ENCODE measurements at places on chromosomes 5 and 9.

- no peak for DNase-seq
These were observed 46.6 kb upstream of the OLFM1 start for GRCh38 chr9:135040892-135041291.

GRCh38 chr5:65037831-65038815 is 269.4 kb downstream of the CWC27 start:
- DNase-seq: no peak

DNA sequence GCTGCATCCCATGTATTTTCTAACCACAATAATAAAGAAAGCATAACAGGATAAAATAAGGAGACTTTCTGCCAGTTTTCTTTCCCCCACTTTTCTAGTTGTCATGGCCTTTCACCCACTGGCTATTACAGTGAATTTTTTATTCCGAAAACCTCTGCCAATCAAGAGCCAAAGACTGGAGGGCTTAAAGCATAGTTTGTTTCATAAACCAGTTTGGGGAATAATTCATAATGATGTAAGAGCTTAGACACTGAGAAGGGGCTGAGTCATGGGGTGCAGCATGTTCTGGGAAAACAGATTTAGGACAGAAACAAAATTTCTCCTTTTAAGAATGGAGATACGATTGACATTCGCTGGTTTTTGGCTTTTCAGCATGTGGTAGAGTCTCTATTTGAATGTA is 4.4 kb upstream of the GLIPR2 start:
- DNase-seq: no peak

- DNase-seq: no peak
These were observed 317.6 kb upstream of the TRPC7 start for GRCh38 chr5:136682986-136683385.

DNA sequence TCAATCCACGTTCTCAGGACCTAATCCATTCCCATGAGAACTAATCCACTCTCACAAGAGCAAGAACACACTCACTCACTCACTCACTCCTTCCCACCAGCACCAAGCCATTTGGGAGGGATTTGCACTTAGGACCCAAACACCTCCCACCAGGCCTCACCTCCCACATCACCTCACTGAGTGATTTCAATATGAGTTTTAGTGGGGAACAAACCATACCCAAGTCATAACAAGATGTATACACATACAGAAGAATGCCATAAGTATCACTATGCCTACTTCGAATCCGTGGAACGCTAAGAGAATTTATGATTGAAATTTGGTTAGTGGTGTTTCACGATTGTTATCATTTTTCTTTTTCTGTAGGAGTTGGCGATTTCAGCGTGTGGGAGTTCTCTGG is 29.3 kb upstream of the CTSL start:
- no peak for DNase-seq

DNA sequence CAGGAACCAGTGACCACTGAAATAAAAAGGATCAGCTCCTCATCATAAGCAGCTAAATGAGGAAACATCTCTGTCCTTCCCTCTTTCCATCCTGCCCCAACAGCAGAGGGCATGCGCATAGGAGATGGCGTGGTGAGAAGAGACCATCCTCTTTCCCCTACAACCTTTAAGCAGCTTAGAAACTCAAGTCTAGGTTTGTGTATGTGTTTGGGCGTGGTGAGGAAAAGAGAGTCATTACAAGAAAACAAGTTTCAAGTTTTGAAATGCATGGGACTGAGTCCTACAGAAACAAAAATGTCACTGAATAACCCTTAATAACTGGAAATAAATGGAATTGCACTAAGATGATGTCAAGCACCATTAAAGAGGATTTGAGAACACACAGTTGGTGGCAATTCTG is 96.4 kb upstream of the IL12B start:
- DNase-seq: no peak

- DNase-seq: no peak
These were observed 440.4 kb downstream of the DMRT2 start for GRCh38 chr9:1490341-1491232.

- DNase-seq: no peak
These were observed 458.6 kb downstream of the ZSWIM6 start for GRCh38 chr5:61790678-61791077.

GRCh38 chr5:2921651-2922050 is 170.2 kb upstream of the IRX2 start:
- DNase-seq: no peak

DNA sequence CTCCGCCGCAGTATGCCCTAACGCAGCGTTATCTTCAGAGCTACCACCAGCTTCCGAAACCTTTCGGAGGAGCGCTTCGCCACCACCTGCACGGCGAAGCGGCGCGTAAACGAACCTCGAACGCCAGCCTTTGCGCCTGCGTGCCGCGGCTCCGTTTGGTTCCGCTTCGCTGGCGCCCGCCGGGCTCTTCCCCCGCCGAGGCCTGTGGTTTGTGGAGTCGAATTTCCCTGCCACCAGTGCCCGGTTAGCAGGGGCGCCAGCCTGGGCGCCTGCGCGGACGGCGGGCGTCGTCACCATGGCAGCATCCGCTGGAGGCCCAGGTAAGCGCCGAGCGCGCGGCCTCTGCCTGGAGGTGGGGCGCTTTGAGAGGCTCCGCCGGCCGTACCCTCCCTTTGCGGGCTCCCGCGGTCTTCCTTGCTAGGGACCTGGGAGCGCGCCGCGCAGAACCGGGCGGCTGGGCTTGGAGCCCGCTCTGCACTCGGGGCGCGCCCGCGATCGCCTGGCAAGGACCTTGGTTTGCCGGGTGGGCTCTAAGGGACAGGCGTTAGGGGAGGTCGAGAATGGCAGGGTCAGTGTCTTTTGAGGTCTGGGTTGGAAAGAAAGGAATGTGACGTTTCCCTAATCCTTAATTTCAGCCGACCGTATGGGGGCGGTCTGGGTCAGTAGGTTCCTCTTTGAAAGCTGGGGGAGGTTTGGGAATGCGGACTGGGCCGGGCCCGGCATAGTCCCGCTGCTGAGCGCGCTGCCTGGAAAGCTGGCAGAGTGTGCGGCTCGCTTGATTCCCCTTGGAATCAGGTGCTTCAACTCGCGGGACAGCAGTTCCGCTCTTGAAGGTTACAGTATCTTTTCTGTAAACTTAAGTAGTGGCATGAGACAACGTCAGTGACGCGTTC is at the start of gene FAM151B:
Gene FAM151B (plus strand): TSS at position 272 of the 893 bp plus-strand sequence. CDS start 24 bp downstream, at position 296.
- peak; percentile 57 for DNase-seq

GRCh38 chr5:149381986-149382338 is 2.9 kb upstream of the IL17B start:
- DNase-seq: peak; percentile 67

DNA sequence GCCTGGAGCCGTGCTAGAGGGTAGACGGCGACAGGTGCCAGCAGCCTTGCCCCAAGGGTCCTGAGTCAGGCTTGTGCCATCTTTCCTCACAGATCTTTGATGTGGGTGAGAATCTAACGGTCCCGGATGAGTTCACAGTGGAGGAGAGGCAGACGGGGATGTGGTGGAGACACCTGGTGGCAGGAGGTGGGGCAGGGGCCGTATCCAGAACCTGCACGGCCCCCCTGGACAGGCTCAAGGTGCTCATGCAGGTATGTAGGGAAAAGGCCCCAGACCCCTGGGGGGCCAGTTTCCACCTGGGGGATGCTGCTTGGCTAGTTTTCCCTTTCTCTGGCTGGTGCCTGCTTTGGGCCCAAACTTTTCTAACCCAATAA is 24.0 kb downstream of the PTGES2 start:
- DNase-seq: peak; percentile 33

DNA sequence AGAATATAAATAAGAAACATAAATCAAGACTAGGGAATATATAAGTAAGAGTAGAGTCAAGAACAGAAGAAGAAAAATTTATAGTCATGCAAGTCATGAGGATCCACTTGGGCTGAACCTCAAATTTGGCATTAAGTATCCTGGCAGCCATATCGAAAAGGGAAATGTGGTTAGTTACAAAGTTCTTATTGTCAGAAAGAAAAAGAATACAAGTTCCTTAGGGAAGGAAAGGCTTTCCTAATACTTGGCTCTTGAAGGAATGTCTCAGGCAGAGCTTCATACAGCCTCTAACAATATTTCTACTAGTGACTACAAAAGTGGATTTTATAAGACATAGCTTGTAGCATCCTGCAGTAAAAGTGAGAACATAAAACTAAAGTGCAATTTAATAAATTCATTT is 45.4 kb downstream of the TMEM252 start:
- no peak for DNase-seq

DNA sequence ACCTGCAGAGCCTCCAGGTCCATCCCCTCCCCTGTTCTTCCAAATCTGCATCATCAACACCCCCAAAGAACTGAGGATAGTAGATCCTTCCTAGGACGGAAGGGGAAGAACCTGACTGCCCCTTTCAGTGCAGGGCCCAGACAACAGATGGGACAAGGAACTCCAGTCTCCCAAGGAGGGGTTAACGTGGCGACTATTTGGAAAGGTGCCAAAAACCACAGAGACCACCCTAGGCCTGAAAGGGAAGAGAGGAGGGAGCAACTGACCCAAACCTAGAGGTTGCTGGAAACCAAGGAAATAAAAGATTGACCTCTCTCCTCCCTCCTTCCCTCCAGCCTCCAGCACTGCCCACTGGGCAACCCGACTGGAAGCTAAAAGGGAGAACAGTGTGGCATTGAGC is 59.7 kb upstream of the NEURL1B start:
- no peak for DNase-seq

- no peak for DNase-seq
These were observed 109.0 kb downstream of the IRX1 start for GRCh38 chr5:3704661-3705060.

- no peak for DNase-seq
These were observed 186.6 kb upstream of the ADAMTS16 start for GRCh38 chr5:4953576-4953975.

GRCh38 chr5:178449163-178450070 is 140.8 kb downstream of the COL23A1 start:
- no peak for DNase-seq

DNA sequence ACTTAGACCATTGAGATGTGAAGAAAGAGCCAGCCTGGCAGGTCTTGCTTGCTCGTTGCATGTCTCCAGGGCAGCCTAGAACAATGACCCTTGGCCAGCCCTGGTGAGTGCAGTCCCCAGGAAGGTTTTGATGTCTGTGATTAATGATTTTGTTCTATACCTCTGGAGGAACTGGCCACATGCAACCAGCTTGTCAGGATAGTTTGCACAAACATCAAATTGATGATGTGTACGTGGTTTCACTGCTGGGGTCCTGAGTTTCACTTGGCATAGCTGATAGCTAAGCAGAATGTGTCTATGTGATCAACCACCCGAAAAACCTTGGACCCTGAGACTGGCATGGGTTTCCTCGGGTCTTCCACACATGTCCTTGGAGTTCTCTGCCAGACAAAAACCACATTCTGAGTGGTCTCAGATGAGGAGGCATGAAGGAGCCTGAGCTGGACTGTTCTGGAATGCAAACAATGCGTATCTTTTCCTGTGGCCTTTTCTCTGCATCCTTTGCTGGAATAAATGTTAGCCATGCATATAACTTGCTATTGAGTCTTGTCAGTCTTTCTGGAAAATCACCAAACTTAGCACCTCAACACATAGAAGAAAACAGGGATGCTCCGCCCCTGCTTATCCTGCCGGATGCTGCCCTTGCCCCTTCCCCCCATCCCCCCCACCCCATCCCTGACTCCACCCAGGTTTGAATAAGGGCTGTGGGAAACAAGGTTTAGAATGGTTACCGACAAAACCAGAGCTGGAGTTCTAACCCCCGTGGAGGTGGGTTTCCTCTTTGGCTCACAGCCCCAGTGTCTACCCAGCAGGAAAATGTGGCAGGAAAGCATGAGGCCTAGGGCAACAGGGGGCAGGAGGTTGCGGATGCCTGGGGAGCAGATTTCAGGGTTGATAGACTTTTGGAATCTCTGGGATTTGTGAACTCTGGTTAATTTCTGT is 50.1 kb upstream of the ANKRD33B start:
- no peak for DNase-seq

- DNase-seq: no peak
These were observed 25.6 kb upstream of the SPATA31D4 start for GRCh38 chr9:81902626-81903025.

- DNase-seq: no peak
These were observed 76.4 kb upstream of the SMARCA2 start for GRCh38 chr9:1938675-1939170.

GRCh38 chr9:87718852-87719612 is 6.9 kb upstream of the CTSL start:
- no peak for DNase-seq

DNA sequence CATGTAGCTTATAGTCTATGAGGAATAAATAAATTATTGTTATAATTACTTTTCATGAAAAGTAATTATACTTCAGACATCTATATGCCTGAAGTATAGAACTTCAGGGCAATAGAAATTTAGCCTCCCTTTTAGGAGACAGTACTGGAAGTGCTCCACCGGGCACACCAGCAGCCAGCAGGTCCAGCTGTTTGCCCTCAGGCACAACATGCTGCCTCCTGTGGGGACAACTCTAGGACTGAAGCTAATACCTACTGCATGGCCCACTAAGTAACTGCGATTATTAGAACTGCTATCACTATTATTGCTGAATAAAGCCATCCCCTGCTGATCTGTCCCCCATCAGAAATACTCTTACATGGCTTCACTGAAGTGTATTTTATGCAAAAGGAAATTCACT is 329.6 kb downstream of the MED10 start:
- no peak for DNase-seq

DNA sequence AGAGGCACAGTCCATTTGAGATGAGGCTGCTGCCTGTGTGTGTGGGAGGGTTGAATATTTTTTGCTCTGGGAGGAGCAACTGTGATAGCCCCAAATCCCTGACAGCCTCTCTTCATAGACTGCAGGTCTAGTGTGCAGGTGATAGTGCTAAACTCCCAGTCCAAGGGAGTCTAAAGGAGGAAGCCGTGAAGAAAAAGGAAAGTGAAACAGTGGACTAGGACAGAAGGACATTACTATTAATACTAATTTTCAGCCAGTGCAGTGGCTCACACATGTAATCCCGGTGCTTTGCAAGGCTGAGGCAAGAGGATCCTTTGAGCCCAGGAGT is 295.0 kb downstream of the PDE4D start:
- DNase-seq: no peak
